Left ventricle myocardium inferior (tissue), 1 donor: ENCODE measurements at places on chromosomes 13 and 19. TPM values are rescaled to one million over a fixed set of nuclear protein-coding genes. Genes with fewer than 3 reads are reported as not detected.

Gene SHC2
- 11.3 TPM for total RNA-seq

DNA sequence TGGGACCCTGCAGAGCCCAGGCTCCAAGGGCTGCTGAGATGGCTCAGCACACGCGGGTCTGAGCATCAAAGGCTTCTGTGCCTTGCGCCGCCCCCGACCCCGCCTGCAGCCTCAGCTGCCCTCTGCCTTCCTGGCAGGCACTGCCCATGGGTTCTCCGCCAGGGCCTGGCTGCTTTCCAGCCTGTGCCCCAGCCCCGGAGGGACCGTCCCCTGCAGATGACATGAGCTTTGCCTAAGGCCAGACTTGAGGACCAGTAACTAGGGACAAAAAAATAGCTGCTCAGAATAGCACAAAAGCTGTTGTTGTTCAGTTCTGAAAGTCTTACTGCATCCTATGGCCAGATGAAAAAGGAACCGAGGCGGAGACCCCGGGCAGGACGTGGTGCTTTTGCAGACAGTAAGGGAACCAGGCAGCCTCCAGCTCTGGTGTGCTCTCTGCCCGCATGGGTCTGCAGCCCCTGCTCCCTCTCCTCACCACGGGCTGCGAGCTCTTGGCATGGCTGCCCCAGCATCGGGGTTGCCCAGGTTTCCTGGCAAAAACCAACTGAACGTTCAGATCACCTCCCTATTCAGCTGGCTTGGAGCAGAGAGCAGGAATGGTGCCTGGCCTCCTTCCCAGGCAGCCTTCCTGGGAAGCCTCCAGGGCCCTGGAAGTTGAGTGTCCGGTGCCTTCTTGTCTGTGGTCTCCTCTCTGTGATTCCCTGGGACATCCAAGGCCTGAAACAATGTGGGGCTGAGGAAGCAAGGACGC, 12.5 kb upstream of the CFAP97D2 start:
- DNase-seq: peak; percentile 62

- peak; percentile 64 for DNase-seq
These were observed 984 bp downstream of the RPS11 start for GRCh38 chr19:49497047-49497788.

DNA sequence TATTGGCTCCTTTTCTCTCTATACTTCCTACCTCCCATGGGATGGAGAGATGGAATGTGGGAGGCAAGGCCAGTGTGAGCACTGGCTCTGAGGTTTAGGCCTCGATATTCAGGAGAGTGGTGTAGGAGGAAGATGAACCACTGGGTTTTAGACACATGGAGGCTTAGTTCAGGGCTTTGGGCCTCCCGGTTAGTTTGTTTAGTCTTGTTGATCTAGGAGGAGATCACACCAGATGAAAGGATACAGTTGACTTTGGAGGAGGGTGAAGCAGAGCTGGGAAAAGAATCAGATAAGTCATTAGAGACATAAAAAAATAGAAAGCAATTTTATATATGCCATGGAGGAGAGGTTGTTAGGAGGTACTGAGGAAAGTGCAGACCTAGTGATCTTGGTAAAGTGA, 30.9 kb downstream of the RNASEH2B start:
- DNase-seq: no peak

DNA sequence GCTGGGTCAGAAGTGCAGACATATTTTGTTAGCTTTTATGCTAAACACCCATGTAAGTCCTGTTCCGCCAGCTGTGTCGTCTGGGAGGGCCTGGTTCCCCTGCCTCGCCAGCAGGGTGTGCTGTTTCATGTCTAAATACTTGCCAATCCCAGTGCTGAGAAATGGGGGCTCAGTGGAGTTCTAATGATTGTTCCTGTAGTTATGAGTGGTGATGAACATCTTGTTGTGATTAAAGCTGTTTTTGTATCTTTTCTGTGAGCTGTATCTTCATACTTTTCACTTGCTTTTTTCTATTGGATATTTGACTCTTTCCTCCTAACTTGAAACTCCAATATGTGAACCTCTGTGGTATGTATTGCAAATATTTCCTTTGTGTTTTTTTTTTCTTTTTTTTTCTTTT, 32.7 kb downstream of the KDM4B start:
- no peak for DNase-seq

- no peak for DNase-seq
These were observed 338.6 kb downstream of the FGF9 start for GRCh38 chr13:22009500-22009899.

GRCh38 chr19:41706741-41707501, 1.5 kb upstream of the CEACAM5 start:
- peak; percentile 23 for DNase-seq

Gene ZNF136
- total RNA-seq: 5.6 TPM

GRCh38 chr13:110309661-110310524, 2.8 kb downstream of the COL4A2 start:
- no peak for DNase-seq

DNA sequence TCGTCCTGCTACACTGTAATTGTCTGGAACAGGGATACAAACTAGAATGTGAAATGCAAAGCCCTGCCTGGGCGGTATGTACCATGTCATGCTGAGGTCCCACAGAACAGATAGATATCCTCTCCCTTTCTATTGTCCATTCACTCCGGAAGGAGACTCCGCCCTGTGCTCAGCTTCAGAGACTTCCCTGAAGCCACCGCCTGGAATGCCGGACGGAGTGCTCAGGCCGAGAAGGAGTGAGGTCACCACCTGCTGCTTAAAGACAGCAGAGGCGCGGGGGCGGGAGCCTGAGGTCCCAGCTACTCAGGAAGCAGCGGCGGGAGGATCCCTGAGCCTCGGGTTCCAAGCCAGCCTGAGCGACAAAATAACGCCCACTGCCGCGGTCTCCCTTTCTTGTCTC, 890 bp upstream of the ZNF611 start:
- peak; percentile 81 for DNase-seq

GRCh38 chr19:10776900-10777650, 58.9 kb downstream of the TMED1 start:
- no peak for DNase-seq

DNA sequence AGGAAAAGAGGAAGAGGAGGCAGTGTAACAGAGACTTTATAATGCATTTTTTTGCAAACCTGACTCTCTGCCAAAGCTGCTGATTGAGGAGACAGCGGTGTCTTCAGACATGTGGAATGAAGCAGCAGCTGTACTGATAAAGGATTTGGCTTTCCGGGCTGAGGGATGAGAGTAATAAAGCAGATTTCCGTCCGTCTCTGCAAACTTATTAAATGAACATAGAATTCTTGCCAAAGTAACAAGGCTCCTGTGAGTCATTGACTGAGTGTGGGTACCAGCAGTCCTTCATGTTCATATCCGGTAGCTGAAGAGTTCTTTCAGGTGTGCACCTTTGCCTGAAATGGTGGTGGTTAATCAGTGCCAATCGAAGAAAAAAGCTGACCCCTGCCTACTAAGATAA, 112.6 kb downstream of the LIG4 start:
- no peak for DNase-seq

DNA sequence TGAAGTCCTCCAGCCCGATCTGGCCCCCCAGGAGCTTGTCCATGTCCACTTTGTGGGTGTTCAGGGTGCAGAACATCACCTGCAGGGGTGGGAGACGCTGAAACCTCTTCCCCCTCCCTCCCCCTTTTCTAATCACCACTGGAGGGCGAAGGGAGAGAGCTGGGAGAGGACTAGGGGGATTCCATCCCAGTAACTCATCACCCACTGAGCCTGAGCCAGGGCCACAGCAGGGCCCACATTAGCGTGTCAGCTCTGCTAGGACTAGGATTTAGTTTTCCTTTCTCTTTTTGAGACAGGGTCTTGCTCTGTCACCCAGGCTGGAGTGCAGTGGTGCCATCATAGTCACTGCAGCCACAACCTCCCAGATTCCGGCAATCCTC, 5.5 kb upstream of the PTGER1 start:
- no peak for DNase-seq

Gene PGLYRP1
- total RNA-seq: not detected

- DNase-seq: no peak
These were observed at the start of gene FUT3 for GRCh38 chr19:5851302-5851701. FUT3 (minus strand) TSS chr19:5851449.

GRCh38 chr13:36131222-36131930, at the start of gene DCLK1:
DCLK1 (minus strand) TSS chr13:36131382.
- peak; percentile 80 for DNase-seq

Gene B3GNT8
- total RNA-seq: 10.3 TPM

Gene AP1M2
- not detected for total RNA-seq

Gene LRRC4B
- 0.47 TPM for total RNA-seq

DNA sequence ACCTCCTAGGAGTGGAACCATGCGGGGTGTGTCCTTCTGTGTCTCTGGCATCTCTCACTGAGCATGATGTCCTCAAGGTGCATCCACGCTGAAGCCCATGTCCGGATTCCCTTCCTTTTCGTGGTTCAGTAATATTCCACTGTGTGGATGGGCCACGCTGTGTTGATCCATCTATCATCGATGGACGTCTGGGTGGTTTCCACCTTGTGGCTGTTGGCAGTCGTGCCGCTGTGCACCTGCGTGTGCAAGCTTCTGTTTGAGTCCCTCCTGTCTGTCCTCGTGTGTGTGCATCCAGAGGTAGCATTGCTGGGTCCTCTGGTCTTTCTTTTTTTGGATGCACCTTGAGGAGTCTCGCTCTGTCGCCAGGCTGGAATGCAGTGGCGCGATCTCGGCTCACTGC, 11.2 kb upstream of the GNA15 start:
- DNase-seq: no peak

- DNase-seq: no peak
These were observed 262.7 kb downstream of the DLEU7 start for GRCh38 chr13:50580684-50581305.

DNA sequence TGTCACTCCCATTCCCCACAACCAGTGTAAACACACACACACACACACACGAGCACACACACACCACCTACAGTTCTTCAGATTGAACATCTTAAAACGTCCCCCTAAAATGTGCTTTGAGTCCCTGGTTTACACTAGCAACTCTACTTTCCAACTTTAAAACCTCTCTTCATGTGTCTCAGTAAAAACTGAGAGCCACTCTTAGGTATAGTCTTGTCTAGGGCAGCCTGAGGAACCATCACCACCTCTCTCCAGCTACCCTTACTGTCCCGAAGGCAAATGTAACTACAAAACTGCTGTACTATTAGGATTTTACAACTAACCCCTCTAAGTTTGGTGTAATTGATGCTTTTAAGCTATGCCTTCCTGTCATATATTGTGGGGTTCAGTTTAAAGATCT, 1501.6 kb upstream of the MIR17HG start:
- no peak for DNase-seq

- DNase-seq: no peak
These were observed 10.3 kb upstream of the ZNF83 start for GRCh38 chr19:52648336-52649016.

GRCh38 chr13:111666164-111666776, 345.8 kb downstream of the TEX29 start:
- no peak for DNase-seq

DNA sequence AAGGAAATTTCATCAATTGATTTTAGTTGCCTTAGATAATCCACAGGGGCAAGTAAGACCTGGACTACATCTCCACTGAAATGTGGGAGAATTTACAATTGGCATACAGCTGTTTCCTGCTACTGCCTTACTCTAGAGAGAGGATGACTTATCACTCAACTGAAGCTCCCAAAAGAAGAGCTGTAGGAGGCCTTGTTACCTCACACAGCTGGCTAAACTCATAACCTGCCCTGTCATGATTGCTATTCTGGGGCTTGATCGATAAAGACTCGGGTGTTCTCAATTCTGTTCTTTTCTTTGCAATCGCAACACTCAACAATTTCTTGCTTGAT, 1396.4 kb downstream of the EFNB2 start:
- no peak for DNase-seq

GRCh38 chr13:40483601-40484000, 182.8 kb downstream of the FOXO1 start:
- peak; percentile 60 for DNase-seq

GRCh38 chr13:94658926-94659597, 53.3 kb downstream of the SOX21 start:
- DNase-seq: no peak

DNA sequence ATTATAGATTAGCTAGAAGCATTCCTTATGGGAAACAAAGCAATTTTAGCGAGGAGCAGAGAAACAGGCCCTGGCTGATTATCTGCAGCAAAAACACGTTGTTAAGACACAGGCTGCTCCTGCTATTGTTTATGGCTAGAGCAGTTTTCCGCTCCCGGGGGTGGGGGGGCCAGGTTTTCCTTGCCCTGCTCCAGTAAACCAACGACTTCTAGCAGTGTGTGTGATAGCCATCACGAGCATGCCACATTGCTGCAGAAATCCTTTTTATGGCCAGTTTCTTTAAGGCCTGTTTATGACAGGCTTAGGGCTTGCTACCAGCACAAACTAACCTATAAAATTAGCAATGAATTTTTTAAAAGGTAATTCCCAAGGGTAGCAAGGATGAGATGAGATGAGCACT, 18.4 kb upstream of the IL17D start:
- DNase-seq: no peak

DNA sequence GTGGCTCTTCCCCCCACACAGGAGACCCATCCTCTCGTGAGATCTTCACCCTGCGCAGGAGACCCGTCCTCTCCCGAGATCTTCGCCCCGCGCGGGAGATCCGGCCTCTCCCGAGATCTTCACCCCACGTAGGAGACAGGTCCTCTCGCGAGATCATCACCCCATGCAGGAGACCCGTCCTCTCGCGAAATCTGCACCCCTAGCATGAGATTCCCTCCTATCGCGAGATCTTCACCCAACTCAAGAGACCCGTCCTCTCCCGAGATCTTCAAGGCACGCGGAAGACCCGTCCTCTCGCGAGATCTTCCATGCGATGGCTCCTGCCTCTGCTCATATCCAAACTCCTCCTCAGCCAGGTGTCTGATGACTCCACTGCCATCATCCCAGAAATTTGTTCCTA, 24.3 kb downstream of the LAIR2 start:
- DNase-seq: no peak

Gene TNNI3
- total RNA-seq: 7,701 TPM

DNA sequence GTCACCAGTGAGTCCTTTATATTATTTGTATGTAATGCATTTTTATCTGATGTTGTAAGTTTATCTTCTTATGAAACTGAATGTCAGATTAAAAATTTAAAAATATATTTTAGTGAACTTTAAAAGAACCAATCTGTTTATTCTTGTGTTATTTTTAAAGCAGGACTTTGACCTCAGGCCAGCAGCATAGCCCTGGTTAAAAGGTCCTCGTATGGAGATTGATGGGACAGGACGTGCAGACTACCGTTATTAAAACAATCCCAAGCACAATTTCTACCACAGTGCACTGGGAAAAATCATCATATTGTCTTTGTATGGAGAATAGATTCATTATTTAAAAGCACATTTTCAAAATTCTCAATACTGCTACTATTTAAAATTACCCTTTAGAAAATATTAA, 573.8 kb upstream of the ARGLU1 start:
- DNase-seq: no peak

- no peak for DNase-seq
These were observed 29.6 kb downstream of the GJA3 start for GRCh38 chr13:20131057-20131832.

Gene ZNF813
- 1.8 TPM for total RNA-seq
